Glutamatergic neuron (in vitro differentiated cells): ENCODE measurements at places on chromosomes 5 and 9.
A peak's percentile ranks its signal among the peaks of the same experiment; 100 is the strongest.

GRCh38 chr5:176603091-176603490 is 6.9 kb downstream of the GPRIN1 start:
- no peak for DNase-seq

GRCh38 chr9:34651876-34652601 is at the start of gene IL11RA:
TSS of gene IL11RA (plus strand) at chr9:34652185. CDS start at chr9:34655218, 3,033 bp downstream.
- peak; percentile 64 for DNase-seq

DNA sequence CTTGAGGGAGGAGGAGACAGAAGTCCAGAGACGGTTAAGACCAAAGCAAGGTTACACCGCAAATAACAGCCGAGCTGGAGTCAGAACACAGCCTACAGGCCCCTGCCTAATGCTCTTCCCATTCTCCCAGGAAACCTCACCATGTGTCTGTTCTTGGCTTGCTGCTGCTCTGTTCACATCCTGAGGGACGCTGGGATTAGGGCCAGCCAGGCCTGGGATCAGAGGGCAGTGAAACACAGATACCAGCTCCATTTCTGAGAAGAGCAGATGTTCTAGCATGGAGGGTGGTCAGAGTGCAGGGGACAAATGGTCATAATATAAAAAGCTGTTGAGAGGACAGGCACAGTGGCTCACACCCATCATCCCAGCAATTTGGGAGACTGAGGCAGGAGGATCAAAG is 124.8 kb upstream of the LARP1 start:
- no peak for DNase-seq

DNA sequence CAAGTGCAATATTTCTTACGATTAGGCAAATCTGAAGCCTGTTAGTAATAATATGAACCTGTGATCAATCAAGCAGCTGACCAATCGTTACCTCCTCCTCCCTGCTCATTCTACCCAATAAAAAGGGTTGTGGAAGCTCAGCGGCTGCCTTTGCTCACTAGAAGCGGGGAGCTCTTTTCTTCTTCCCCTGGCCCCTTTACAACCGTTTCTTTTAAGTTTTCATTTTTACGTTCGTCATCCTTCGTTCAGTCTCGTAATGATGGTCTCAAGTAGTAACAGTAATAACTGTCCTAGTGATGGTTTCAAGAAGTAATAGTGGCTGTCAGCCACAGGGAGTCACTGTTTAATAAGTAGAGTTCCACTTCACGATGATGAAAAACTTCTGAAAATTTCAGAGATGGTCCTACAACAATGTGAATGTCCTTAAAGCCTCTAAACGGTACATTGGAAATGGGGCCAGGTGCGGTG is 6.2 kb downstream of the UGT3A2 start:
- DNase-seq = no peak

- no peak for DNase-seq
These were observed 314.9 kb downstream of the DRD1 start for GRCh38 chr5:175129121-175129520.

- peak; percentile 23 for DNase-seq
These were observed 350.8 kb downstream of the DMRT2 start for GRCh38 chr9:1400983-1401382.

DNA sequence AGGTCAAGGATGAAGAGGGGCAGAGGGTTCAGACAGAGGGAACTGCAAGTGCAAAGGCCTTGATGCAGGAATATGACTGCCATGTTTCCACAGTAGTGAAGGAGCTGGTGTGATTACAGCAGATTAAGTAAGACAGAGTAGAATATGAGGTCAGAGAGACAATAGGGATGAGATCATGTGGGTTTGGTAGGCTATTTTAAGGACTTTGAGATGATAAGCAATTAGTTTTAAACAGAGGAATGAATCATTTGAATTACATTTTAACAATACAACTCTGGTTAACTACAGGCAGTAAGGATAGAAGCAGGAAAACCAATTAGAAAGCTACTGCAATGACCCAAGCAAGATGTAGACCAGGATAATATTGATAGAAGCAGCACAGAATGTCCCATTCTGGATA is 7.7 kb downstream of the CENPK start:
- no peak for DNase-seq

DNA sequence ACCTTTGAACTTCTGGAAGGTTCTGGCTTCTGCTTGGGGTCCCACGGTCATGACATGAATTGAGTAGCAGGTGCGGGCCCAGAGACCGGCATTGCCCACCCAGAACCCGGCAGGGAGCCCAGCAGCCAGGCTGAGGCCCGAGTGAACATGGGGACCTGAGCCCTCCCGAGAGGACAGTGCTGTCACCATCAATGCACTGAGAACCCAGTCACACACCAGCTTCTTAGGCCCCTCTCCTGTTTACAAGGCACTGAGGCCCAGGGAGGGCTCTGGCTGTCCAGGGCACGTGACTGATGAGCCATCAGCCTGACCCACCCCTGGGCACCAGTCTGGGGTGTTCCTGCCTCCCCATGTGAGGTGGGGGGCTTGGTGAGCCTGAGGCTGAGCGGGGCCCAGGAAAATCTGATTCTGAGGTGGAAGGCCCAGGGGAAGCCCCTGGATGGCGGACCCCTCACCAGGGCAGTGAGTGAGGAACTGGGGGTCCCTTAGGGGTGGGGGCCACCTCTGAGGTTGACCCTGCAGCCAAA is 60.3 kb upstream of the RNU6ATAC start:
- peak; percentile 12 for DNase-seq

GRCh38 chr9:27561685-27562084 is 11.6 kb downstream of the C9orf72 start:
- no peak for DNase-seq

- DNase-seq = no peak
These were observed 31.1 kb downstream of the ZNF484 start for GRCh38 chr9:92846662-92847145.

DNA sequence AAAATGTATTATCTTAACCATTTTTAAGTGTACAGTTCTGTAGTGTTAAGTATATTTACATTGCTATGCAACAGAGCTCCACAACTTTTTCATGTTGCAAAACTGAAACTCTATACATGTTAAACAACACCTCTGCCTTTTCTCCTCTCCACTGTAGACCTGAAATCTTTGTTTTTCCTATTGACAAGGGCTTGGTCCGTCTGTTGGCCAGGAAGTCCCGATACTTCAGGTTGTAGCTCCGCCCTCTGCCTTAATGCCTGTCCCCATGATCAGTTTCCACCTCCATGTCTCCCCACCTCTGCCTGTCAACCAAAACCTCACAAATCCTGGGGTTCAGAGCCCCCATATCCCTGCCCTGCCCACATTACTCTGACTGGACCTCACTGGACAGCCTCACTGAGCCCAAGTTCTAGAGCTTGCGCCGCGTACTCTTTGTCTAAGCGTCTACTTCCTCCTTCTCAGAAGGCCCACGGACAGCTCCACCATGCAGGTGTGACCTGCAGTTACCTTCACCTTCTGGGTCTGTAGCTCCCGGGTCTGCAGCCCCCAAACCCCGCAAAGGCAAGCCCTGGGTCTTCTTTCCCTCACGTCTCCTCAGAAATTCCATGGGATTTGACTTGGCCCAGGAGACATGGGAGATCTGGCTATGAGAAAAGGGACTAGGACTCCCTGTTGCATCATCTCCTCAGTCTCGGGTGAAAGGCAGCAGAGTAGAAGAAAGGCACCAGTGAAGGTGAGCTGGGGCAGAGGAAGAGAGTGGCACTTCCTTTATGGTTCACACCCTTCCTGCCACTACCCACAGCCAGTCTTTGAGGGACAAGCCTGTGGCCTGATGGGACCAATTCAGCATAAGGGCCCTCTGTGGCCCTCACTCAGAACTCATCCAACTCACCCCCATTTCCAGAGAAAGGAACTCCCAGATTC is 8.0 kb downstream of the GLIPR2 start:
- no peak for DNase-seq

- no peak for DNase-seq
These were observed 22.1 kb upstream of the FAM13B start for GRCh38 chr5:138054847-138055558.

DNA sequence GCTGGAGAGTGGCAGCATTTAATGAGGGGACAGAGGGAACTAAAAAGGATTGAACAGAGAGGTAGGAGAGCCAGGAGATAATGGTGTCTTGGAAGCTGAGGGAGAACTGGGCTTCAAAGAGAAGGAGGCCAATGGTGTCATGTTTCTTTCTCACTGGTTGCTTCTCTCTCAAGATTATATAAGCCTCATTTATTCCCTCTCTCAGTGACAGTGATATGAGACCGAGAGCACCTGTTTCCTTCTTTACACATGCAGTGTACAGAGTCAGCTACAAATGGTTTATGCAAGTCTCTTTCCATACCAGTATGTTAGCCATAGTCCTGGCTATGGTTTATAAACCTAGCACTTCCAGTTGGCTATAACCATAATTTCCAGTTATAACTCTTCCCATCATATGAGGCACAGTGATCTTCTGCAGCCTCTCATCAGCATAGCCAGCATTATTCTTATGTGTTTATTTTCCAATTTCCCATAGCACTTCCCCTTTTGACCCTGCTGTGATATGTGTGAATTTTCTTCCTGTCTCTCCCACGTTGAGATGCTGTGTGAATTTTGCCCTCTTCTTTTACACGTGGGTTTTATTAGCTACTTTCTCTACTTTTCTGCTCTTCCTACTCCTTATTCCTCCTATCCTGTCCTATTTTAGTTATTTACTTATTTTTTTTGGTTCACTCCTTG is 71.2 kb downstream of the UNC13B start:
- DNase-seq = no peak

DNA sequence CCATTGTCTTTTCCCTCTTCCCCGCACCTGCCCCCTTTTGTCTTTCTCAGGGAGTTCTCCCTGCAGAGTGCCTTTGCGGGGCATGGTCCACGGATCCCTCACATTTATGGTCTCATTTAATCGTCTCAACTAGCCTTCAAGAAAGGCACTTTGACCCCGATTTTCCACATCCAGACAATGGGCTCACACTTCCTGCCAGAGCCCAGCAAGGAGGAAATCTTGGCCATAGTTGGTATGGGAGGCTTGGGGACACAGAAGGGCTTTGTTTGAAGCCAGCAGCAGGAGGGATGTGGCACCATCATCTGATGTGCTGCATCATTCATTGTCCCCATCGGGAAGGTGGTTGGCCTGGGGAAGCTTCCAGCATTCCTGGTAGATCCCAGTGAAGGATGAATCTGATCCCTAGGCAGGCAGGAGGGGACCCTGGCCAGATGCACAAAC is 24.9 kb downstream of the GSN start:
- DNase-seq = no peak

- DNase-seq = no peak
These were observed 74.7 kb downstream of the VAV2 start for GRCh38 chr9:133917375-133917774.

DNA sequence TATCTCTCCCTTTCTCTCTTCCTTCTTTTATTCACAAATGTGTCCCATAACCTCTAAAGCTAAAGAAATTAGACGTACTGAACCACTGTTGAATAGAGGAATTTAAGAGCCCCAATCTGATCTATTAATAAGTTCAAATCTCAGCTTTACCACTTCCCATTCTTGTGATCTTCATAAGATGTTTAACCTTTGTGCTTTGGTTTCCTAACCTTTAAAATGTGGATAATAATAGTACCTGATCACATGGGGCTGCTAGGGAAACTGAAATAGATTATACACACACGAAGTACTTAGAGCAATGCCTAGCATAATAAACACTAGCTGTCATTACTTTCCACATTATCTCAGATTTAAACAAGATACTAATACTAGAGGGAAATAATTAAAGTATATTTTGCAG is 324.3 kb upstream of the SEMA6A start:
- DNase-seq = no peak

GRCh38 chr5:145637396-145637795 is 197.7 kb downstream of the PRELID2 start:
- no peak for DNase-seq

DNA sequence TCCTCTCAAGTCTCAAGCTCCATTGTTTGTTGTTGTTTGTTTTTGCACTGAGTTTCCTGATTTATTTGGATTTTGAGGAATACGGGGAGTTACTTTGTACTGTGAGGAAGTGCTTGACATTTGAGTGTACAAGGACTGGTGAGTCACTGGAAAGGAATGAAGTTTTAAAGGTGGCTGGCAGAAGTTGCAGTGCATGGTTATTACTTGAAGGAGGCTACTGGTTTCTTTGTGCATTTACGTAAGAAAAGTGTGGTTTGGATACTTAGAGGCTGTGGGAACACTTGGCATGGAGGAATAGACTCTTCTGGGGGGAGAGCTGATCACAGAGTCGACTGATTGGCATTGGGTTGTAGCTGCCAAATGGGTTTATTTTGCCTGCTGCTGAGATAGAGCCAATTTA is 919.0 kb downstream of the TAF11L14 start:
- DNase-seq = no peak

DNA sequence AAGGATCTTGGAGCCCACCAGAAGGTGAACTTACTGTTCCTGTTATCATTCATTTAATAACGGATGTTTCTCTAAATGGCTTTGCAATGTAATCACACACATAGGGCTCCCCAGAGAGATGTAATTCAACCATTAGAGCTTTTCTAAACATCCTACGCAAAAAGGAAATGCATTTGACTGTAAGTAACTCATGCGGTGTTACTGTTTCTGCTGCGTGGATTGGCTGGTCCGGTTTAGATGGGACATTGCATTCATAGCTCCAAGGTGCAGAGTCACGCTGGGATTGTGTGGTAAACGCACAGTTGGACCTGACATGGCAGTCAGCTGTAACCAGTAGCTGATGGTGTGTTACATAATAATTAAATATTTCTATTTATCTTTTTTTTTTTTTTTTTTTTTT is 185.5 kb upstream of the OTULINL start:
- no peak for DNase-seq

GRCh38 chr5:100119903-100120302 is 415.3 kb upstream of the FAM174A start:
- DNase-seq = no peak

DNA sequence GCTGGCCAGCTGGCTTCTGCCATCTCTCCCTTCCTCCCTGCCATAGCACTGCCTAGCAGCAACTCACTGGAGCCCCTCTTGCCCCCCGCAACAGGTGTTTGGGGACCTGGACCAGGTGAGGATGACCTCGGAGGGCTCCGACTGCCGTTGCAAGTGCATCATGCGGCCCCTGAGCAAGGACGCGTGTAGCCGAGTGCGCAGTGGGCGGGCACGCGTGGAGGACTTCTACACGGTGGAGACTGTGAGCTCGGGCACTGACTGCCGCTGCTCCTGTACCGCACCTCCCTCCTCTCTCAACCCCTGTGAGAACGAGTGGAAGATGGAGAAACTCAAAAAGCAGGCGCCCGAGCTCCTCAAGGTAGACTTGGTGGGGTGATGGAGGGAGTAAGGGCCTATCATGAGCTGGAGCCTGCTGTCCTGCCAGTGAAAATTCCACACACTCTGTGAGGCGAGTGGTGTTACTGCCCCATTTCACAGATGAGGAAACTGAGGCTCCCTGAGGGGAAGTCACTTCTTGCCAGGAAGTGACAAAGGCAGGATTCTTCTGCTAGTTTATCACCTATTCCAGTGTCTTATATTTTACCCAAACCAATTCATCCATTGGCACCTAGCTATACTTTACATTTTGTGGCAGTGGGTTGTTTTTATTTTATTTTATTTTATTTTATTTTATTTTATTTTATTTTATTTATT is 10.1 kb downstream of the OLFML2A start:
- DNase-seq = no peak

DNA sequence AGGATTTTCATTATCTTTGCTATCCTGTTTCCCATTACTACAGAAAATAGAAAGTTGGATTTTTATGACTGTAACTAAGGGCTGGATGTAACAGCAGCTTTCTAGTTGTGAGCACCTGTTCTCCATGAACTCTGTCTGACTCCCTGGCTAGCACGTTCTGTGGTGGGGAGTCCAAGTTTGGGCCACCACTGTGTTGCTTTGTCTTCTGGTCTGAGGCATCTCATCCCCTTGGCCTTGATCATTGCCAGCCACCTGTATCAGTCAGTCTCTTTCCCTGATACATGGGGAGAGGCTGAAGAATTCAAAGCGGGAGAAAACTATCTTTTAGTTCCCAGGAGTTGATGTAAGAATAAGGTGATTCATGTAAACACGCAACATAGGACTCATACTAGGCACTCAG is 33.4 kb downstream of the WDR70 start:
- no peak for DNase-seq
